Stimulated activated effector memory CD8-positive, alpha-beta T cell treated with anti-CD3 and anti-CD28 coated beads, Interleukin-12 subunit alpha, Interleukin-12 subunit beta, amount 100 ng/mL, for 72 hours (primary cell): ENCODE measurements at places on chromosomes 2 and 18.

GRCh38 chr18:25360301-25360899, 8.4 kb upstream of the ZNF521 start:
- DNase-seq: no peak

DNA sequence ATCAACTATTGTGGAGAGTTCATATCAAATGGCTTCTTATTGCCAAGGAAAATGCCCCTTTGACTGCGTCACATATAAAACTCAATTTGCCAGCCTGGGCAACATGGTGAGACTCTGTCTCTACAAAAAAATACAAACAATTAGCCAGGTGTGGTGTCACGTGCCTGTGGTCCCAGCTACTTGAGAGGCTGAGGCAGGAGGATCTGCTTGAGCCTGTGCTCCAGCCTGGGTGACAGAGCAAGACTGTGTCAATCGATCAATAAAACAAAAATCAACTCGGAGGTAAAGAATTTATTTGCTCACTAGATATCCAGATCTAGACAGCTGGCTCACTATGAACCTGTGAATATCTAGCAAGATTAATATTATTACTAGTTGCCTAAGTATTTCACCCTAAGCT, 1.7 kb upstream of the ZCCHC2 start:
- no peak for DNase-seq

DNA sequence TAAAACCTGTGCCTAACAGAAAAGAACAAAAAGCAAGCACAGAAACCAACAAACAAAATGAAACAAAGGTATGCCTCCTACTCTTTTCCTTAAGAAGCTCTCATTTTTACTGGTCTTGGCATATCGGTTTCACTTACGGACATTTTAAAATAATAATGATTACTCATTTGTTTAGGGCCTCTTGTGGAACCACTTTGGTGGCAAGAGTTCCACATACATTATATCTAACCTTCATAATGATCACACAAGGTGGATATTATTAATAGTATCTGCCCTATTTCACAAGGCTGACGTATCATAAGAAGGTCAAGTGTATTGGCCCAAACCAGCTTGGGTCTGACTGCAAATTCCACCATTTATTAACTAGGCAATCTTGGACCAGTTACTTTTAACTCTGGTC, 304.7 kb downstream of the TCF4 start:
- DNase-seq: no peak

DNA sequence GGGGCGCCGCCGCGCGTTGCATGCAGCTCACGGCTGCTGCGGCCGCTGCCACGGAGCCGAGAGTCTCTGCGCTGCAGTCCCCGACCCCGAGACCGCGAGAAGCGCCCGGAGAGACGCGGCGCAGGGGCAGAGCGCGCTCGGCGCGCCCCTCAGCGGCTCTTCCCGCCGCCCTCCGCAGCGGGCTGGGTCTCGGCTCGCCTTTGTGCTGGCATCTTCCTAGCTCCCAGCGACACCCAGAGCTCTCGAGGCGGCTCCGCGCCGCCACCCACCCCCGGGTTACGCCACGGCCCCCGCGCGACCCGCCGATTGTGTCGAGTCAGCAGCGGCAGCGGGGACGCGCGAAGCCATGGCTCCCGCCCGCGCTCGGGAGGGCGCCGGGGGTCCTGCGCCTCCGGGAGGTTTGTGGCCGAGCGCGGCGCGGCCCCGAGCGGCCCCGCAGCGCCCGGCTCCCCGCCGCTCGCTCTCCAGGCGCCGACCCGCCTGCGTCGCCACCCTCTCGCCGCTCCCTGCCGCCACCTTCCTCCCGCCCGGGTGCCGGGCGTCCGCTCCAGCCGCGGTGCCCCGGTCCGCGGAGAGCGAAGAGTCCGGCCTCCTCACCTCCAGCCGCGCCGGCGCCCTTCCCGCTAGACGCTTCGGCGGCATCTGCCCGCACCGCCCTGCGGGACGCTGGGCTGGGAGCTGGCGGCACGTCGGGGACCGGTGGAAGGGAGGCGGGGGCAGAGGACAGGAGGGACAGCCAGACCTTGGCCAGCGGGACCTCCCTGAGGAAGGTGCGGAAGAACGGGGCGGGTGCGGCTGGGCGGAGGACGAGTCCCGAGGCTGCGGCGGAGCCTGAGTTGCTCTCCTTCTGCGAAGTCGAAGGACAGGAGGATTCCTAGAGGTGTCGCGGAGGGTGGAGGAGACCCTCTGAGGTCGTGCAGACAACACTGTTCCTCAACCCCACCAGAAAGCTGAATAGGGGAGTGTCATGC, 46.3 kb upstream of the CCDC150 start:
- peak; percentile 57 for DNase-seq
